Activated CD8-positive, alpha-beta T cell treated with anti-CD3 and anti-CD28 coated beads, Interleukin-2, amount 10 ng/mL, durations not matched to agents 7 days and 5 days (primary cell): ENCODE measurements at places on chromosomes 3 and 15. TPM values are rescaled to one million over a fixed set of nuclear protein-coding genes. Genes with fewer than 3 reads are reported as not detected.

- no peak overlapping the region for H3K27ac ChIP-seq
- no peaks in the 10 kb centered on the region for H3K4me1 ChIP-seq
- no peaks in the 10 kb centered on the region for H3K36me3 ChIP-seq
- H3K4me3 ChIP-seq, result no peak overlapping the region
- DNase-seq, result no peak
These were observed 471.8 kb downstream of the GBE1 start for GRCh38 chr3:81289676-81290075.

DNA sequence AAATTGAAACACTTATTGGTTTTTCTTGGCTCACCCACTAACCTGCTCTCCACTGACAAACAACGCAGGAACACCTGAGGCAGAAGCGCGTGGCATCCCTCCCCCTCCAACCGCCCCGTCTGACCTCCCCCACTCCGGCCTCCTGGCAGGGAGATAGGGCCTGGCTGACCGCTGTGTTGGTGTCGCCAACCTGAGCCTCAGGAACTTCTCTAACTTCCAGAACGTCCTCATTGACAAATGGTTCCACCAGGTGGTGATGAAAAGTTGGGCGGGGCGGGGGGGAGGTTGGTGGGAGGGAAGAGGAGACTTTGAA lies 22.8 kb downstream of the IL17RD start:
- H3K4me1 ChIP-seq, result no peaks in the 10 kb centered on the region
- no peak overlapping the region for H3K27ac ChIP-seq
- DNase-seq, result no peak
- H3K27me3 ChIP-seq, result peaks cover 40% of the 10 kb centered on the region
- no peak overlapping the region for H3K4me3 ChIP-seq

DNA sequence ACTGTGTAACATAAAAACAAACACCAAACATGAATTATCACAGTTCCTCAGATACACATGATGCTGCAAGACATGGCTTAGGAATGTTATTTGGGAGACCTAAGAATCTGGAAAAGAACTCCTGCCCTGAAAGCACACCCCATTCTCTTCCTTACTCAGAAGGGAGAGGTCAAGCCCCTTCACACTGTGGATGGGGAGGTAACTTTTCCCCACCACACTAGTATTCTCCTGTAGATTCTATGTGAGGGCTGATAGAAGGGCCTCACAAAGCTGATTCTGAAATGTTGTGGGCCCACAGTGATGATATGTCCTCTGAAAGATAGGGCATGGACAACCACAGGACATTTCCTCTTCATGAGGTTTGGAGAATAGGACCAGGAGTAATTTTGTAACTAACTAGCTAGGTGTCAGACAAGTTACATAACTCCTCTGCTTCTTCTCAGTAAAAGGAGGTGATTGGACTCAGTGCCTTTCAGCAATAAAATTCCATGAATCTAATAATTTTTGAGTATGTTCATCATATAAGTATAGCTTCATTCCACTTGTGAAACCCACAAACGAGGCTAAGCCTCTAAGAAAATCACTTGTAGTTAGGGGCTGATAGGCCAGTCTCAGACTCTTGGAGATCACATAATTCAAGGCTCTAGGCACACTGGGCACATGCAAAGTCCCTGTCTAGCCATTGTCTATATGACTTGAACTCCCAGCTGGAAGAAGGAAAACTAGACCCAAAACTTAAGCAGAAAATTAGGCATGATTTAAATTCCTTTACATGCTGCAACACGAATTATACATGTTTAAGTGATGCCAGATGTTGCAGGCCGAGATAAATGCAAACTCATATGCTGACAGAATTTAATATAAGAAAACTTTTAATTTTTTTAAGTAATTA lies 7.5 kb downstream of the PTX3 start:
- no peak for DNase-seq
- H3K4me3 ChIP-seq, result no peak overlapping the region
- no peaks in the 10 kb centered on the region for H3K4me1 ChIP-seq
- H3K27me3 ChIP-seq, result peaks cover 3% of the 10 kb centered on the region
- no peaks in the 10 kb centered on the region for H3K36me3 ChIP-seq
- no peak overlapping the region for H3K27ac ChIP-seq

DNA sequence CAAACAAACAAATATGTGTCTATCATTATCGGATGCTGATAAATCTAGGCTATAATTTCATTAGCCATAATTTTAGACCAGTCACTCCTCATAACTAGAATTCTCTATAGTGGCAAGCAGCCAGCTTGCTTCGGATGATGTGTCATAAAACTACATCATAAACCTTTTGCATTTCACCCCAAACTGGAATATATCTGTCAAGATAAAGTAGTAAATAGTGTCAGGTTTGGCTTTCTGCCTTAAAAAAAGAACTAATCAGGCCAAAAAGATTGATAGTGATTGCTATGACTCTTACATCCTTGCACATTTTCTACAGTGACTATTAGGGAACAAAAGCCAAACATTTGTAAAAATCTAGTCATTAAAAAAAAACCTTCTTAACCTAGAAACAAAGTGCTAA lies 51.0 kb downstream of the DPPA2 start:
- no peaks in the 10 kb centered on the region for H3K36me3 ChIP-seq
- DNase-seq, result no peak
- no peak overlapping the region for H3K27ac ChIP-seq
- no peaks in the 10 kb centered on the region for H3K27me3 ChIP-seq
- H3K4me1 ChIP-seq, result no peaks in the 10 kb centered on the region

DNA sequence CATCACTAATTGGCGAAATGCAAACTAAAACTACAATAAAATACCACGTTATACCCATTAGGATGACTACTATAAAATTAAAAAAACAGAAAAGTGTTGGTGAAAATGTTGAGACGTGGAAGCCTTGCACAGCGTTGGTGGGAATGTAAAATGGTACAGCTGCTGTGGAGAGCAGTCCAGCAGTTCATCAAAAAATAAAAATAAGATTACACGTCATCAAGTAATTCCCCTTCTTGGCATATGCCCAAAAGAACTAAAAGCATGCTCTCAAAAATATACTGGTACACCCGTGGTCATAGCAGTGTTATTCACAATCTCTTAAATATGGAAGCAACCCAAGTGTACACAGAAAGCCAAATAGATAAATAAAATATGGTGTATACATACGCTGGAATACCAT lies 71.8 kb upstream of the NDN start:
- H3K27ac ChIP-seq, result no peak overlapping the region
- H3K36me3 ChIP-seq, result no peaks in the 10 kb centered on the region
- DNase-seq, result no peak
- no peaks in the 10 kb centered on the region for H3K4me1 ChIP-seq
- H3K4me3 ChIP-seq, result no peak overlapping the region

- DNase-seq, result no peak
- no peak overlapping the region for H3K4me3 ChIP-seq
- no peaks in the 10 kb centered on the region for H3K36me3 ChIP-seq
These were observed 35.4 kb upstream of the TOPAZ1 start for GRCh38 chr3:44206261-44206660.

DNA sequence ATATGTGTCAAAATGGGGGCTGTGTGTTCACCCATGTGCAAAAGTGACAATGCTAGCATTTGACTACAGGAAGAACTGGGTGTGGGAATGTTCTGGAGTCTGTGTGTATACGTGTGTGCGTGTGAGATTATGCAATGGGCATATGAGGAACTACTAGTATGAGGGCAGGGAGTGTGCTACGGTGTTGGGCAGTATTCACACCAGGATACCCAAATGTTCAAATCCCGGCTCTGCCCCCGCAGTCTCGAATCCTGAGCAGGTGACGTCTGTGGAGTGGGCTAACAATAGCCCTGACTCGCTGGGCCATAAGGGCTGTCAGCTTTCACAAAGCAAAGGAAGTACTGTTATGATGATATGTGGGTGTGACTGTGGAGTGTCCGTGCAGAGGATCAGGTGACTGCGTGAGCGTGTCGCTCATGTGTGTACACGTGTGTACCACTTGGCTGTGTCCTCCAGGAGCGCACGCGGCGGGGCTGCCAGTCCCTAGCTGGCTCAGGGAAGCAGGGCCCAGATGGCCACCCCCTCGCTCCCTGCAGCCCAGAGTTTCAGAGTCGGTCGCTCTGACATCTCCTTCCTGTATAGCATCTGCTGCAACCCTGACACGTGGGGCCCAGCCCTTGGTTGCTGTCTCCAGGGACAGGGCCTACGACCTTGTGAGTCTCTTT lies 27.2 kb downstream of the IQSEC1 start:
- no peaks in the 10 kb centered on the region for H3K27me3 ChIP-seq
- no peak for DNase-seq
- H3K27ac ChIP-seq, result peak overlapping the region; percentile 25
- peaks cover 24% of the 10 kb centered on the region for H3K4me1 ChIP-seq

GRCh38 chr15:55775316-55775715 lies 32.4 kb upstream of the PRTG start:
- H3K4me3 ChIP-seq, result no peak overlapping the region
- no peak for DNase-seq
- no peaks in the 10 kb centered on the region for H3K4me1 ChIP-seq
- no peaks in the 10 kb centered on the region for H3K36me3 ChIP-seq

GRCh38 chr3:23659840-23660430 lies 145.8 kb upstream of the UBE2E1 start:
- H3K27me3 ChIP-seq, result peaks cover 11% of the 10 kb centered on the region
- H3K36me3 ChIP-seq, result peaks cover 4% of the 10 kb centered on the region
- H3K4me1 ChIP-seq, result no peaks in the 10 kb centered on the region
- H3K4me3 ChIP-seq, result no peak overlapping the region
- H3K27ac ChIP-seq, result no peak overlapping the region

DNA sequence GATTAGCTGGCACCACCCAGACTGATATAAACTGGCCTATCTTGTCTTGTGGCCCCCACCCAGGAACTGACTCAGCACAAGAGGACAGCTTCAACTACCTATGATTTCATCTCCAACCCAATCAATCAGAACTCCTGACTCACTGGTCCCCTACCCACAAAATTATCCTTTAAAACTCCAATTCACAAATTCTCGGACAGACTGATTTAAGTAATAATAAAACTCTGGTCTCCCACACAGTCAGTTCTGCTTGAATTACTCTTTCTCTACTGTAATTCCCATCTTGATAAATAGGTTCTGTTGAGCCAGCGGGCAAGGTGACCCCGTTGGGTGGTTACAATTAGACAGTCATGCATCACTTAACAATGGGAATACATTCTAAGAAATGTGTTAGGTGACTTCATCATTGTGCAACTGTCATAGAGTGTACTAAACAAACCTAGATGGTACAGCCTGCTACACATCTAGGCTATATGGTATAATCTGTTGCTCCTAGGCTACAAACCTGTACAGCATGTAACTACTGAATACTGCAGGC lies 48.1 kb upstream of the MAP4 start:
- H3K36me3 ChIP-seq, result peaks cover 13% of the 10 kb centered on the region
- no peak for DNase-seq
- H3K4me3 ChIP-seq, result no peak overlapping the region

- H3K27me3 ChIP-seq, result no peaks in the 10 kb centered on the region
- no peak overlapping the region for H3K27ac ChIP-seq
- DNase-seq, result no peak
- H3K36me3 ChIP-seq, result no peaks in the 10 kb centered on the region
- H3K4me3 ChIP-seq, result no peak overlapping the region
These were observed 565.9 kb upstream of the CCDC54 start for GRCh38 chr3:106811376-106811775.

GRCh38 chr15:29031502-29032228 lies 145.9 kb downstream of the APBA2 start:
- H3K4me3 ChIP-seq, result peak overlapping the region; percentile 15
- peaks cover 23% of the 10 kb centered on the region for H3K36me3 ChIP-seq
- no peaks in the 10 kb centered on the region for H3K27me3 ChIP-seq

Gene RBP2
- not detected for total RNA-seq

Gene ABHD10
- total RNA-seq, result 43.7 TPM

Gene NR2F2
- not detected for total RNA-seq

Gene MESP1
- 1.8 TPM for total RNA-seq
